ENCODE measurements at places on chromosomes 1 and 21.
A peak's percentile ranks its signal among the peaks of the same experiment; 100 is the strongest.

- no peak for DNase-seq
These were observed 5.3 kb downstream of the KRTAP10-1 start for GRCh38 chr21:44534688-44535087.

- DNase-seq = no peak
These were observed 31.4 kb upstream of the CLSTN1 start for GRCh38 chr1:9855186-9855585.

- DNase-seq = peak; percentile 16
These were observed 1.2 kb downstream of the MAN1A2 start for GRCh38 chr1:117368116-117369108.

DNA sequence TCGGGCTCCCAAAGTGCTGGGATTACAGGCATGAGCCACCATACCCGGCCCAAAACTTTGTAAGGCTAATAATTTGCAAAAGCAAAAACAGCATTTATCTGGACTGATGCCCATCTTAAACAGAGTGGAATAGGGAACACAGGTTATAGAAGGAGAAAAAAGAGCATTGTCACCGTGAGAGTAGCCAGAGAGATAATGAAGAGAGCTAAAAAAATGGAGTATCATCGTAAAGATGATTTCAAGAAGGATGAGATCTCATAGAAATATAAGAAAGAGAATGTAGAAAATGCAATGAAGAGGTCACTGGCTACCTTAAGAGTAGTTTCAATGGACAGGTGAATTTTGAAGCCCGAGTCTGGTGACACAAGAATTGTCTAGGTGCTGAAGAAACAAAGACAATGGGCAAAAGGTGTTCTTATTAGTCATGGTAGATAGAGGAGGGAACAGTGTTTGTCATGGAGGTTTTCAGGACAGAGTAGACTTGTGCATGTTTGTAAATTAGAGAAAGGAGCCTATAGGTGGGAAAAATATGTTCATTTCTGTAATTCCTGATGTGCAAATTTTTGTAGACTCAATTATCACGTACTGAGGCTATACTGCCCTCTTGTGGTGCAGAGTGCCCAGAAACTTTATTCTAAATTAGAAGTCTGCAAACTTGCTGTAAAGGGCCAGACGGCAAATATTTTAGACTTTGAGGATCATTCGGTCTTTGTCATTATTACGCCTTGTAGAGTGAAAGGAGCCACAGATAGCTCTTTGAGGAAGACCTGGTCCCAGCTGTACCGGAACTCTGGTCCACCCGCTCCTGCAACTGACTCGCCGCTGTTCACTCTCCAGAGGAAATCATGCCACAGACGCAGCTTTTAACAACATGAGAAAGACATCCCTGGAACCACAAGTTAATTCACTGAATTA, 8.1 kb upstream of the TMEM183A start:
- peak; percentile 63 for DNase-seq

- DNase-seq = peak; percentile 89
These were observed 6.9 kb downstream of the SERTAD4 start for GRCh38 chr1:210239349-210240111.
